ENCODE measurements at places on chromosomes 1 and 21.

- no peak for DNase-seq
- H3K27ac ChIP-seq, result no peak overlapping the region
- H3K4me1 ChIP-seq, result peaks cover 25% of the 10 kb centered on the region
- H3K27me3 ChIP-seq, result no peaks in the 10 kb centered on the region
- no peak overlapping the region for H3K4me3 ChIP-seq
- no peaks in the 10 kb centered on the region for H3K36me3 ChIP-seq
Observed at GRCh38 chr1:15598436-15598835, 13.6 kb upstream of the AGMAT start.

DNA sequence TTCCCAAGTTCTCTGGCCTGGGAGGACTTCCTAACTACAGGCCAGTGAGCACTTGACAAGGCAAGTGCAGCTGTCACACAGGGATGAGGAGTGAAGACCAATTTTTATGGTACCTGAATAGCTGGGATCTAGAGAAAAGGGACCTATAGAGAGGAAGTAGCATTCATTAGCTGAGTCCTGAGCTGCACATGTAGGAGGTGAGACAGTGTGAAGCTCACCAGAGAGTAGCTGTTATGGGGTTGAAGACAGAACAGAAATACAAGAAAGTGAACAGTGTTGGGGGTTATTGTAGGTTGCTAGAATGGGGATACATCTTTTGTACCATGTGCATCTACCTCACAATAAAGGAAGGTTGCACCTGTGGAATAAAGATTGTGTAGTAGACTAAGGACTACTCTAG, 37.7 kb upstream of the PYHIN1 start:
- no peaks in the 10 kb centered on the region for H3K4me1 ChIP-seq
- no peak overlapping the region for H3K27ac ChIP-seq
- no peaks in the 10 kb centered on the region for H3K27me3 ChIP-seq

DNA sequence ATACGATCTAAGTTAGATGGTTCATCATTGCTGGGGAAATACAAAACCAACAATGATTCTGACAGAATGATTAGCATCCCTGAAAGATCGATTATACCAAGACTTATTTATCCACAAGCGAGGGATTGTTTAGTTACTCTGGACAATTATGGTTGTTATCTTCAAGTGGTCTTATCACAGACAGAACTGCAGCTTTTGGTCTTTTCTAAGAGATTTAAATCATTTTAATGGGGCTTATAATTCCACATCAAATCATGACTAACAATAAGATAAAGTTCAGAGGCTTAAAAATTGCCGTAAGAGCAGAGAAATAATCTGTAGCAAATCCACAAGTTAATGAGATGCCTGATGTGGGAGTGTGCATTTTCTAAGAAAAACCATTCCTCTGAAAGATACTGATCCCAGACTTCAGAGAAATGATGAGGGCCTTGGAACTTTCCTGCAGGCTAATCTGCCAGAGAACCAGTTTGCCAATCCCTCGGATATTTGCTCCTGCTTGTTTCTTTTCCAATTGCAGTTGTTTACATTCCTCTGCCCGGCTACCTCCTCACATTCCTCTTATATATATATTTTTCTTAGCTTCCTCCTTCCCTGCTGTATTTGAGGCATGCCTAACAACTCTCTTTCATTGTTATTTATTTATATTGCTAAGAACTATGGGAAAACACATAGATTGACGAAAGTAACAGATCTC, 134.8 kb downstream of the BACH1 start:
- H3K27me3 ChIP-seq, result no peaks in the 10 kb centered on the region
- H3K4me3 ChIP-seq, result no peak overlapping the region
- no peak for DNase-seq
- H3K27ac ChIP-seq, result no peak overlapping the region
- H3K36me3 ChIP-seq, result no peaks in the 10 kb centered on the region
- peaks cover 6% of the 10 kb centered on the region for H3K4me1 ChIP-seq

DNA sequence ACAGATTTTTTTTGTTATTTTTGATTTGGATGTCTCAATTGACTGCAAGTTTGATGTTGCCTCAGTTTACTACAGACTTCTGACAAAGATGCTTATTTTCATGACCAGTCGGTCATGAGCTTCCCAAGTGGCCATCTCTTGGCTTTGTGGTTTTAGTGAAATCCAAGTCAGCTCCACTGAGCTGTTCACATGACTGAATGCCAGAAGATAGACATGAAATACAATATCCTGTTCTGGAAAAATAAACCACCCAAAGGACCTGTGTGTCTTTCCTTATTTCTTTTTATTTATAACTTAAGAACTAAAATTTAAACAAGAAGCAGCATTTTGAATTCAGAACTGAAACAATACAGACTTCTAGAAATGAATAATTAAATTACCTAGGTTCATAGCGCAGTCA, 89.3 kb downstream of the HMCN1 start:
- H3K4me1 ChIP-seq, result no peaks in the 10 kb centered on the region
- no peaks in the 10 kb centered on the region for H3K27me3 ChIP-seq
- no peak for DNase-seq
- no peak overlapping the region for H3K4me3 ChIP-seq
- H3K36me3 ChIP-seq, result no peaks in the 10 kb centered on the region
- no peak overlapping the region for H3K27ac ChIP-seq

DNA sequence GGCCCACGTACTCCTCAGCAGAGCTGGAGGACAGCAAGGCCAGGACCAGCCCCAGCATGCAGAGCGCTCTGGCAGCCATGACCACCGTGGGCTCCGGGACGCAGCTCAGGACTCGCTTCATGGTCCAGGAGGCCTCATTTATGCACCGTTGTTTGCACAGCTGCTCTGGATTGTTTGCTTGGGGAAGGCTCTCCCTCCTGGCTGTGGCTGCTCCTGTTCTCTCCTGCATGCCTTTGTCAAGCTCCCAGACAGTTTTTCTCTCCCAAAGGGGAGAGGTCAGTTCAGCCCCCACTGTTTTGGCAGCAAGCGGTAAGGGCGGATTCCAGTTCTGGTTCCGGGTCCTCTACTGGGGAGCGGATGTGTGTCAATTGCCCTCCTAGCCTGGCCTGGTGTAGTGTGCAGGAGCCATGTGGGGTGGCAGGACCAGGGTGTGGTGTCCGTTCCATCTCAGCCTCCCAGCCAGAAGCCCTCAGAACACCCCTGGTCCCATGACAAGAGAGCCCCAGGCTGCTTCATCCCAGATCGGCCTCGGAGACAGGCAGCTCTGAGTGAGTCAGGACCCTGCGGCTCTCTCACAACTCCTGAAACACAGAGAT, at the start of gene TFF3:
Gene TFF3 (minus strand): TSS at position 114 of the 596 bp plus-strand sequence. CDS start 35 bp downstream, at position 79.
- no peak for DNase-seq
- no peaks in the 10 kb centered on the region for H3K36me3 ChIP-seq
- H3K27ac ChIP-seq, result no peak within 1 kb of the TSS
- peak within 1 kb of the TSS; percentile 21 for H3K4me3 ChIP-seq

- no peaks in the 10 kb centered on the region for H3K27me3 ChIP-seq
- no peak overlapping the region for H3K27ac ChIP-seq
- H3K4me3 ChIP-seq, result no peak overlapping the region
- peaks cover 20% of the 10 kb centered on the region for H3K4me1 ChIP-seq
Observed at GRCh38 chr1:27106561-27107323, 48.2 kb downstream of the SLC9A1 start.

DNA sequence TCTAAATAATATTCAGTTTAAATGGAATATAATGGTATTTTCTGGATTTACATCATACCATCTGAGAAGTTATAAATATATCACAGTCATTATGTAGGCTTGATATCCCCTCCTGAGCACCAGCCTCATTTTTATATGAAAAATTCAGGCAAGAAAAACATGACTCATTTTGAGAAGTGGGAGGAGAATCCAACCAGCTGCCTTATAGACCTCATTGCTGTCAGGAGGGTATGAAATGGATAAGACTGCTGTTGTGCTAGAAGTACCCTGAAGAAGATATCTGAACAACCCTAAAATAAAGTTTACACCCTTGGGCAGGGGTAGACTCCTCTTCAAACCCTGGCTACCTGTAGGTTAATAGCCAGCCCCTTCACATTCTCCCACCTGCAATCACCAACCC, 8.8 kb downstream of the GIPC2 start:
- H3K36me3 ChIP-seq, result no peaks in the 10 kb centered on the region
- no peak for DNase-seq
- no peaks in the 10 kb centered on the region for H3K27me3 ChIP-seq
- H3K27ac ChIP-seq, result no peak overlapping the region
- no peak overlapping the region for H3K4me3 ChIP-seq
- no peaks in the 10 kb centered on the region for H3K4me1 ChIP-seq

GRCh38 chr1:153428791-153429190, 12.5 kb downstream of the S100A7A start:
- H3K4me3 ChIP-seq, result no peak overlapping the region
- no peaks in the 10 kb centered on the region for H3K4me1 ChIP-seq
- no peak for DNase-seq
- H3K27me3 ChIP-seq, result no peaks in the 10 kb centered on the region

- H3K27ac ChIP-seq, result no peak overlapping the region
- DNase-seq, result no peak
- H3K27me3 ChIP-seq, result no peaks in the 10 kb centered on the region
- H3K4me1 ChIP-seq, result no peaks in the 10 kb centered on the region
Observed at GRCh38 chr1:38600905-38601304, 258.7 kb downstream of the RRAGC start.

DNA sequence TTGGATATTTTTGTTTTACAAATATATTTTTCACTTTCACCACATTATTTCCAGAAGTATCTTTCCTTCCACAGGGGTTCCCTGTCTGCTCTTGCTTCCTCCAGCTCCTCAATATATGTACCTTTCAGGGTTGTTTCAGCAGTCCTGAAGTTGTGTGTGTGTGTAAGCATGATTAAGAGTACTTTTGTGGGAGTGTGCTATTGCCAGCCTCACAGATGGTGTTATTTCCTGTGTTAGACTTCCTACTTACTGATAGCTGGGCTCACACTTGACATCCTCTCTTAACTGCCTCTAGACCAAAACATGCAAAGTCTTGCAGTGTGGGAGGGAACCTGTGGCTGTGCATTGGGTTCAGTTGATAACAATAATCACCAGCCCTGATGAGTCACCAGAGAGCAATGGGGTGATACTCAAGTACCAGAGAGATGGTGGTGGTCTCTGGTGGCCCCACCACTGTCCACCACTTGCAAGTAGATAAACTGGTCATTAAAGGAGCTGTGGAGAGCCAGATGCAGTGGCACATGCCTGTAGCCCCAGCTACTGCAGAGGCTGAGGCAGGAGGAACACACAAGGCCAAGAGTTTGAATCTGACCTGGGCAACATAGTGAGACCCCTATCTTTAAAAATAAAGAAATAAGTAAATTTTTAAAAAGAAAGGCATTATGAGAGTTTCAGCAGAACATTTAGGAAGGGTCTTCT, 126.7 kb downstream of the NR5A2 start:
- no peaks in the 10 kb centered on the region for H3K4me1 ChIP-seq
- no peaks in the 10 kb centered on the region for H3K36me3 ChIP-seq
- H3K4me3 ChIP-seq, result no peak overlapping the region
- DNase-seq, result no peak
- H3K27ac ChIP-seq, result peak overlapping the region; percentile 13

- peak overlapping the region; percentile 65 for H3K27ac ChIP-seq
- peaks cover 14% of the 10 kb centered on the region for H3K4me1 ChIP-seq
- no peak overlapping the region for H3K4me3 ChIP-seq
- no peak for DNase-seq
Observed at GRCh38 chr1:46188295-46189030, 9.8 kb downstream of the POMGNT1 start.

DNA sequence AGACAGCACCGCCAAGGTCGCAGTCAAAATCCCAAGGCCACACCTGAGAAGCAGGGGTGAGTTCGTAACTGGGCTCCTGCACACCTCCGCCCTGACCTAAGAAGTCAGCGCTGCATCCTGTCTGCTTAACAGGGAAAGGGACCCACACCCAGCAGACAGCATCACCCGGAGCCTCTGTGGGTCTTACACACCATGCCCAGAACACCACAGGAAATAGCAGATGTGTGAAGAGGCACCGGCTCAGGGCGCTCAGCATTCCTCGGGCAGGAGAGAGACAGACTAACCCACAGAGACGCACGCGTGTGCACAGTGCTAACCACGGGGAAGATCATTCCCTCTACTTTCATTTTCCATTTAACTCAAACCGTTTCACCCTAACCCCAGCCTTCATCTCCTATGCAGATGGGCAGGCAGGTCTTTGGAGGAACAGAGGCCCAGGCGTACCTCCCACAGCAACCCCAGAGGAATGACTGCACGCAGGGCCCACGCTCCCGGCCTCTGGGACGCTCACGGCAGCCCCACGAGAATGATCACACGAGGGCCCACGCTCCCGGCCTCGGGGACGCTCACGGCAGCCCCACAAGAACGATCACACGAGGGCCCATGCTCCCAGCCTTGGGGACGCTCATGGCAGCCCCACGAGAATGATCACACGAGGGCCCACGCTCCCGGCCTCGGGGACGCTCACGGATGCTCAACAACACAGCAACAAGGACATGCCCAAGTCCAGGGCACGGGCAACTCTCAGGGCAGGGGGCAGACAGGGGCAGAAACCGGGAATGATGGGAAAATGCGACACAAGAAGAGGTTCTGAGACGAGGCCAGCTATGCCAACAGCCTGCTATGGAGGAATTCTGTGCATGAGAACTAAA, 20.9 kb downstream of the POFUT2 start:
- peaks cover 24% of the 10 kb centered on the region for H3K36me3 ChIP-seq
- no peak overlapping the region for H3K4me3 ChIP-seq
- DNase-seq, result no peak
- no peaks in the 10 kb centered on the region for H3K4me1 ChIP-seq
- no peak overlapping the region for H3K27ac ChIP-seq

- DNase-seq, result no peak
- H3K27ac ChIP-seq, result no peak overlapping the region
- H3K4me3 ChIP-seq, result no peak overlapping the region
- peaks cover 63% of the 10 kb centered on the region for H3K4me1 ChIP-seq
- no peaks in the 10 kb centered on the region for H3K36me3 ChIP-seq
- H3K27me3 ChIP-seq, result no peaks in the 10 kb centered on the region
Observed at GRCh38 chr1:45669859-45670655, 16.3 kb downstream of the GPBP1L1 start.

DNA sequence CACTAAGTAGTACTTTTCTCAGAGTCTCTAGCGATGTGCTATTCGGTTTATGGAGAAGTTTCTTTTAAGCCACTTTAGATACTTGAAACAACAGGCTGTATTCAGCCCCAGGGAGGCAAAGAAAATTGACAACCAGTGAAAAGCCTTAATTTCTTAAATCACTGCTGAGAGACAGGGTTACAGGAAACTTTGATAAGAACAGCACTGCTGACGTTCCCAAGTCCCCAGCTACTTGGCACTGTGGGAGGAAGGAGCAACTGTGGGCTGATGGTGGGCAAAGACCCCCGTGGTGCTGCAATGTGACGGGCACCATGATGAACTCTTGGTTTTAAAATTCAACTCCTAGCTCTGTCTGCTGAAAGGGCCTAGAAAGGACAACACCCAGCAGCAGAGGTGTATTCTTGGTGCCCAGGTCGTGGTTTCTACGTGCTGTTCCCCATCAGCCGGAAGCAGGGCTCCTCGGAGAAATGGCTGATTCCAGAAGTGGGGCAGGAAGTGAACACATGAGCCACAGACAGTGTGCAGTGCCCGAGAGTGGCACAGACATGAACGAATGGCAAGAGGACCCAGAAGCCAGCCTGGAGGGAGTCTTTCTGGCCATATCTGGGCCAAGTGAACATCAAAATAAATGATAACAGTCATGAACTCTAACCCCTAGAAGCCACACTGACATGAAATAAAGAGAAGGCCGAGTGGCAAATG, 5.3 kb downstream of the PTTG1IP start:
- H3K27me3 ChIP-seq, result no peaks in the 10 kb centered on the region
- no peak overlapping the region for H3K4me3 ChIP-seq
- peak overlapping the region; percentile 84 for H3K27ac ChIP-seq
- peaks cover 31% of the 10 kb centered on the region for H3K36me3 ChIP-seq
- H3K4me1 ChIP-seq, result peaks cover 25% of the 10 kb centered on the region

Data from esophagus squamous epithelium (tissue), 5 donors.